ENCODE measurements at places on chromosomes 2 and 18.

GRCh38 chr18:13256444-13257305 lies 38.1 kb downstream of the LDLRAD4 start:
- no peak for DNase-seq

- DNase-seq = no peak
These were observed 67.4 kb downstream of the GYPC start for GRCh38 chr2:126723281-126723815.

DNA sequence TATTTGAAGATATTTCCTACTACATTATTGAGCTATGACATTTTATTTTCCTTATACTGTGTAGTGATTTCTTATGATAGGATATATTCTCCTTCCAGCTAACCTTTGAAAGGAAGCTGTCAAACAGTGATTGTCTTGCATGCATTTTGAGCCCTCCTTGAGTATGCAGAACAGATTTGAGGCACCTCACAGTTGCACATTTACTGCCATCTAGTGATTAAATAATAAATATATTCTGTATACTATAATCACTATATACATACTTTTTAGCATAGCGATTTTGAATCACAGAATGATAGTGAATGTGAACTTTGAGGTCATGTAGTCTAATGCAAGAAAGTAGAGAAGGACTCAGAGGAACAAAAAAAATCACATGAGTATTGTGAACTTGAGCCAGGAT lies 268.4 kb upstream of the CDH19 start:
- DNase-seq = no peak

- DNase-seq = no peak
These were observed 843 bp downstream of the CYS1 start for GRCh38 chr2:10079266-10079869.

- no peak for DNase-seq
These were observed 955.4 kb upstream of the FANCL start for GRCh38 chr2:59196491-59196890.

- DNase-seq = no peak
These were observed 285.1 kb downstream of the MYT1L start for GRCh38 chr2:2045950-2046349.

DNA sequence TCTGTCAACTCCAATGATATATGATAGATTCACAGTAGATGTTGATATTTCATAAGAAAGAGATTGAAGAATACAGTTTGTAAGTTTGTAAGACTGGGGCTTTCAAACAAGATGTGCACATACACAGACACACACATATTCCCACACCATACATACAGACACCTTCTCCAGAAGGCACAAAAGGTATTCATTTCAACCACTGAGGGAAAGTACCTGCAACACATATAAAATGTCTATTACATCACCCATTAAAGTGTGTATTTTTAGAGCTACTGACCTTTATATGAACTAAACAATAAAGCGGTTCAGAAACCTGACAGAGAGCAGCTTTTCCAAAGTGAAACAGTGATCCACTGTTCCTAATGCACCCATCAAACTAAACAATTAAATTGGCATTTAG lies 53.3 kb downstream of the CCDC148 start:
- no peak for DNase-seq

DNA sequence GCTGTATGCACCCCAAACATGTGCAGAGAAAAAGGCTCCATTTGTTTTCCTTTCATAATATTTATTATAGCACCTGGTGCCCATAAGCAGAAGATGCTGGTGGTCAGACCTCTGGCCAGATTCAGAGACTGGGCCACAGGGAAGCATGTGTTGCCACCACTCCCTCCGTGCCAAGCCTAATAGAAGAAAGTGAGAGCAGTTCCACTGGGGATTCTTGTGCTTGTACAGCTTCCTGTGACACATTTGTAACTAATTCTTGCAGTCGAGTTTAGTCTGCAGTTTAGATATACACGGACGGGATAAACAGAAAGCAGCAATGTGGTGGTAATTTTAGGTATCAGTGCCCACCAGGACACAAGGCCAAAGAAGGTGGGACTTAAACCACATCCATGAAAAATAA lies 135.4 kb upstream of the PIEZO2 start:
- DNase-seq = no peak

- no peak for DNase-seq
These were observed 344.0 kb downstream of the PIK3C3 start for GRCh38 chr18:42298759-42299675.

DNA sequence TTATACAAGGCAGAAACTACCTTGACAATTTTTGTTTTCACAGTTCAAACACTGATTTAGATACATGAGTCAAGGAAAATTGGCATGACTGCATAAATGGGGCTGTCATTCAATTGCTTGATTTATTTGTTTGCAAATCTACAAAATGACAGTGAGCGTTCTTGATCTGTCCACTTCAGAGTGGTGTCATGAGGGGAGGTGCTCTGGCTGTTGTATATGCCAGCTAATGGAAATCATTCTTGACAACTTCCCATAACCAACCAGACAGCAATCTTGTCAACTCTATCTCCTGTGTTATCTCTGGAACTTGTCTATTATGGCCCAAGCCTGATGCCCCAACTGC lies 120.6 kb upstream of the UGP2 start:
- DNase-seq = no peak

DNA sequence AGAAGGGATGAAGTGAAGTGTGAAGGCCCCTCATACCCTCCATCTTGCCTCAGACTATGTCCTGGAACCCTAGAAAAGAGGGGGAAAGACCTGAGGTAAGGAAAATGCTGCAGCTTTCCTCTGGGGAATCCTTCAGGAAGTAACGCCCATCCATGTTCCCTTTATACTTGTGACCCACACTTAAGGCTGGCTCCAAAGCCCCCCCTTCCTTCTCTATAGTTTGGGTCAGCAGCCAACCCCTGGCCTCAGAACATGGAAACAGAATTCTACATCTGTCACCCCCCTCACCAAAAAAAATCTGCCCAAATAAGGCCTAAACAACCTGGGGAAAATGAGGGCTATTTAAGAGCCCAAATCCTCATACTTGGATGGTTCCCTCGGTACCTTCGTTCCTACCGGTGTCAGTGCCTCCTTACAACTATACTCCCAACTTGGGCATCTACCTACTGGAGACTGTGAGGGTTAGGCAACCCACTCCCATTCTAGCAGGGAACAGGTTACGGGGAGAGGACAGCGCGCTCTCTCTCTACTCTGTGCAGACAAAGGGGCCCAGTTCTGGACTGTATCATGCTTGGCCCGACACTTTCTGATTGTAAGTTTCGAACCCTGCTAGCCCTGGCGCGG lies 689 bp downstream of the OST4 start:
- DNase-seq = no peak

DNA sequence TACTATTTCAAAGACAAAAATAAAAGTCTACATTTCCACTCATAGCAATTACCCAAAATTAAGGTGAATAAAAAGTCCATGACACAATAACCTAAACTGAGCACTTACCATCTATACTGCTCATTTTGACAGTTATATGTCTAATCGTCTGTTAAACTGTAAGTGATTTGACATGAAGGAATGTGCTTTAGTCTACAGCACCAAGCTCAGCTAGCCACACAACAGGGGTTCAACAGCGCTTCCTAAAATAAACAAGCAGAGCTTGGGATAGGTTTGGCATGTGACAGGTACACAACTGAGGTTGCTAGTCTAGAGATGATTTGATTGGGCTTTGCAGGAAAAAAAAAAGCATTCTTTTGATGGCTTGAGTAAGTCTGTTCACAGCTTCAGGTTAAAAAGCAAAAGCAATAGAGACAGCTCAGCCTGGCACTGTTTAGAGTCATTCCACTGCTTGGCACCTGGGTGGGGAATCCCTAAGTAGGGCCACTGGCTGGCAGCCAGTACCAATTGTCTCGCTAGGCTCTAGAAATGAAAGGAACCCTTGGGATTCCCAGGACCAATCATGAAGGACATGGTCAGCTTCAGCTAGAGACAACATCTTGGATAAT lies 78.6 kb downstream of the BARD1 start:
- no peak for DNase-seq

- DNase-seq = no peak
These were observed 13.6 kb upstream of the CYP27C1 start for GRCh38 chr2:127233710-127234109.

DNA sequence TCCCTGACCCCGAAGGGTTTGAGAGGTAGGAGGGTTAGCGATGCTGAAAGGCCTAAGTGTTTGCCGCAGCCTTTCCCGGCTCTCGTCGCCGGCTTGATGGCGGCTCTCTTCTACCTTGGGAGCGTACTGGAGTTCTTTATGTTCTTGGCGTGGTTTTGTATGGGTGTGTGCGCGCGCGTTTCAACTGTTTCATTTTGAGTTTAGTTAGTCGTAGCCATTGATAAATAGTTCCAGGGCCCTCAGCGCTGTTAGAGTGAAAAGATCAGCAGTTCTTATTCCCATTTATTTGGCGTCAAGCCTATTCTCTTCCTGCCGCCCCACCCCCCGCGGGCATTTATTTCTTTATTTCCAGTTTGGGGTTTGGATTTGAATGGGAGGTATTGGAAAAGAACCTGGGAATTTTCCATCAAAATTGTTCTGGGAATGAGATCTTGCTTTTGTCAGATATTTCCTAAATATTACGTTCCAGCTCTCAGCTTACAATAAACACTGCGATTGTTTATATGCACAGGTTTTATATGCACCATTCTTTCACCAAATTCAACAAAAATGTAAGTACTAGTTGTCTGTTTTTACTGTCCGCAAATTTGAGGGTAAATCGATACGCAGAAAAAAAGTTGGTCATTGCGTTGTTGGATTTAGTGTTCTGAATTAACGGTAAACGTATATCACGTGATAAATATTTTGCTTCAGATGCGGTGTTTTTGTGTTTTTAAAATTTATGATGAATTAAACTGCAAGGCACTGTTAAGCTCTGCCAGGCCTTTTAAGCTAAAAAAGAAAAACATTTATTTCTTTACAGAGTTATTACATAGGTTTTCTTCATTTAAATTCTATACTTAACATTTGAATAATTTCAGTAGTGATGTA lies 954 bp downstream of the CCNT2 start:
- DNase-seq = no peak

- no peak for DNase-seq
These were observed 23.8 kb downstream of the ADRA2B start for GRCh38 chr2:96092573-96092877.

GRCh38 chr18:3036108-3036507 lies 23.2 kb upstream of the LPIN2 start:
- no peak for DNase-seq

GRCh38 chr2:66748939-66749338 lies 314.0 kb downstream of the MEIS1 start:
- DNase-seq = no peak

DNA sequence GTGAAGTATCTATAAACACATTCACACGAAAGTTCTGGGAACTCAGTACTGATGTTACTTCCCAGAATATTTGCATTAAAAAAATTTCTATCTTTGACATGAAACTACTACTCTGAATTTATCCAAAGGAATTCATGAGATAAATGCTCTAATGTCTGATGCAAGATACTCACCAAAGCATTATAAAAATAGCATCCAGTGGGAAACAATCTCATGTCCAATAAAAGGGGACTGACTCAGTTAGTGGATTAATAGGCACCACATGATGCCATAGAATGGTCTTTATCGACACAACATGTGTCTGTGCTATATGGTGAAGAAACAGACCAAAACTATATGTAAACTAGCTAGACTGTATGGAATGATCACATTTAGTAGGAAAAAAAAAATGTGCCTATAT lies 33.9 kb downstream of the LAMA3 start:
- DNase-seq = no peak

DNA sequence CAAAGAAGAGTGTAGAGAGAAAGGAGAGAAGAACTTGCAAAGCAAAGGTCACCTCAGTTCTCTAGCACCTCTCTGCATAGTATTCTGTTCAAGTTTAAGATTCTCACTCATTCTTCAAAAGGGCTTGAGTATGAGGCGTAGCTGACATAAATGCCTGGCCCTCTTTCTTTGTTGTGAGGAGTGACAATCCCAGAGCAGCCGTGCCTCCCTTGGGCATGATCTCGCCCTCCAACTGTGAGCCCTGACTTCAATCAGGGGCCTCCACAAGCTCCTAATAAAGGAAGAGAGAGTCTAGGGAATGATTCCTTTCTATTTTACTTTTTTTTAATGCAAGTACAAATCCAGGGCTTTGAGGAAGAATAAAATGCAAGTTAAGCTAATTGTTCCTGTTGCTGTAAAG lies 402.7 kb downstream of the LRP1B start:
- no peak for DNase-seq

DNA sequence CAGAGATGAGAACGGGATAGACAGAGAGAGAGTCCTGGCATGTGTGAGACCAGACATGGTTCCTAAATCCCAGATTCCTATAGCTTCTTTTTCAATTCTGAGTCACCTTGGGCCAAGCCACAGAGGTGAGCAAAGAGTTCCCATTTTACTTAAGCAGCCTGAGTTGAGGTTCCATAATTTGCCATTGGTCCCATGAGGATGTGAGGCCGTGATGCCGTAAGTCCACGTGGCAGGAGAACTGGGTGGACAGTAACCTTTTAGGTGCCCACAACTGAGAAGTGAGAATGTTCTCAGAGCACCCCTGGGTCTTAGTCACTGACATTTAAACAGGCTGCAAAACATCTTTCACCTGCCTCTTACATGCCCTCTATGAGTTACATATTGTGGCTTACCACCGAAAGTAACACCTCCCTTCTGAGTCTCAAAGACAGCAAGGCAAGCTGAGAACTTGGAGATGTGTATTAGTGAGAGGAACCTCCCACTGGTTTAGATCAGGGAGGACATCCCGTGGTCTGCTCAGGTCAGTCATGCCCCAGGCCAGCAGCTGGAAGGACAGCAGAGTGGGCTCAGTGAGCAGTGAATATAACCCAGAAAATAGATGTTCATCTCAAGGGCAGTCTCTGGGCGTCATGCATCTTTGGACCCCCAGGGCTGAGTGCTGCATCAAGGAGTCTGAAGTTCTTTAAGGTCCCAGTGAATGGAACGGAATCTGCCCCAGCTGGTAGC lies 127.9 kb upstream of the LGALSL start:
- no peak for DNase-seq

DNA sequence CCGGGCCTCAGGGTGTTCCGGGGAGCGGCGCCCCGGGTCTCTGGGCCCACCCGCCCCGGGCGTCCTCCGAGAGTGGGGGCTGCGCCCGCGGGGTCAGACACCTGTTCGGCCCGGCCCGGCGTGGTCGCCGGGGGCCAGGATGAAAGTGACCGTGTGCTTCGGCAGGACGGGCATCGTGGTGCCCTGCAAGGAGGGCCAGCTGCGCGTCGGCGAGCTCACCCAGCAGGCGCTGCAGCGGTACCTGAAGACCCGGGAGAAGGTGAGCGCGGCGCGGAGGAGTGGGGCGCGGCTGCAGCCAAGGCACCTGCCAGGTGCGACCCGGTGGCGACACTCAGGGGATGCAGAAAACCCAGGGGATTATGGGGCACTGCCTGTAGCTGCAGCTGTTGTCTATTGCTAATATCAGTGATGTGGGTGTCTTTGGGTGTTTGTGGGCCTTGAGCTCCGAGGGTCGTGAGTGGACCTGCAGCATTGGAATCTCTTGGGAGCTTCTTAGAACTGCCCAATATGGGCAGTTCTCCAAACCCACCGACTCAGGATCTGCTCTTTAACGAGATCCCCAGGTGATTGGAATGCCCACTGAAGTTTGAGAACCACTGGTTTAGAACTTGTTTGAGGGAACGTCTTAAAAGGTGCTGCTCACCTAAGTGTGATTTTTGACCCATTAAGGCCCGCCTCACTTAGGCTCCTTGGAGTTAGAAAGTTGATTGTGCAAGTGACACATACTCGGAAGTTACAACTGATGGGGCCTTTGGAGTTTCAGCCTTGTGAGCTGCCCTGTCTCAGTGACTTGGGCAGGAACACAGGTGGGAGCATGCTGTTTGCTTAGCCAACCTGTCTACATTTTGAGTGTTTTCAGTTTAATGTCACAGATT lies 823 bp downstream of the PARD3B start:
- DNase-seq = no peak

Measured in C1 segment of cervical spinal cord (tissue), 14 donors.